ENCODE measurements at places on chromosomes 3 and 15. TPM values are rescaled to one million over a fixed set of nuclear protein-coding genes. Genes with fewer than 3 reads are reported as not detected.

- peak; percentile 42 for DNase-seq
These were observed 813.1 kb downstream of the NAALADL2 start for GRCh38 chr3:175672119-175672689.

GRCh38 chr3:25540273-25540672, 112.2 kb downstream of the RARB start:
- DNase-seq: no peak

DNA sequence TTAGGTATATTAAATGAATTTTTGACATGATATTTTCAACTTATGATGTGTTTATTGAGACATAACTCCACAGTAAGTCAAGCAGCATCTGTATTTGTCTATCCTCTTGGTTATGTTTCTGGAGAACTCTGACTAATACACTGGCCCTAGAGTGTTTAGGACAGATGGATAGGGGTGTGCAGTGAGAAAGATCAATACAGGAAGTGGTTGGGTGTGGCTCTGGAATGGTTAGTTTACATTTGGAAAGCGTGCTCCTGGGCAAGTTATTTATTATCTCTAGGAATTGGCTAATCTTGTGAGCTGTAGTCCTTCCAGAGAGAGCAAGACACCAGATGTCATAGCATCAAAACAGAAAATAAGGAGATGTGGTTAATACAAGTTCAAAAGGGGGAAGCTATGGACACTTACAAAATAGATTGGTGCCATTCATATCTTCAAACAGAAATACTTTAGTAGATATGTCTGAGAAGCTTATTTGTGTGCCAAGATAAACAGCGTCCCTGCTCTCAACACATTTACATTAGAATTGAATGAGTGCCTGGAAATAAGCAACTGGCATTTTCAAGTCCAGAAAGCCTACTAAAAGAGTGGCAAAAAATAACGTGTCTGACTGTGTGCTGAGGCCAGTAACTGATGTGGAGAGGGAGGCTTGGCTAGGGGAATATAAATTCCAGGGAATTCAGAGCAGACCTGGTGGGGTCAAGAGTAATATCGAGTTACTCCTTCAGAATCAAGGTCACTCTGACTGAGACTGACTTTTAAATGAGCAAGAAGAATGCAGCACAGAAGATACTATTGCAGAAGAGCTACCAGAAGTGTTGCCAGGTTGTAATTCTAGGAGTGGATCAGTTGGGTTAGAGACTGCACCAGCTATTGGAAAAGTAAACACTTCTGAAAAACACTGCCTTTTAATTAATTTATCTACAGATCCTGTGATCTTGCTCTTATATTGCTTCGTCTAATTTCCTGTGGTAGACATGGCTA, 33.4 kb upstream of the PLAAT1 start:
- DNase-seq: no peak

- DNase-seq: peak; percentile 78
These were observed 6.4 kb upstream of the ISL2 start for GRCh38 chr15:76330080-76330680.

DNA sequence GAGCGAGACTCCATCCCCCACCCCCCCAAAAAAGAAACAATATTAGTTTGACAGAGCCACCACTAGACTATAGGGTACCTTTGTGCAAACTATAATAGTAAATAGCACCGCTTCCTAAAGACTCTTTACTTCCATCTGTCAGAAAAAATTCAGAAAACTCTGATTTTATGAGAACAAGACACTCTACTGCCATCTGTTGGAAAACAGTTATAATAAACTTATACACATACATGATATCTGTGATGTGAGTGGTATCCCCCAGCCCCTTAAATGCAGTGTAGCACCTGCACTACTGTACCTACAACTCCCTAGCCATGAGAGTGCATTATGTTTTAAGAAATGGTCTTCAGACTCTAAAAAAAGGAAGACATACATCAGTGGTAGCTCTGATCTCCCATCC, 47.1 kb upstream of the CTDSPL start:
- peak; percentile 42 for DNase-seq

The IQCF6 gene
- polyA plus RNA-seq: not detected

The LTK gene
- polyA plus RNA-seq: 4.4 TPM

The NRG4 gene
- polyA plus RNA-seq: 0.15 TPM

All from cardiac muscle cell (in vitro differentiated cells and primary cell).